ENCODE measurements at places on chromosomes 7 and 10. TPM values are rescaled to one million over a fixed set of nuclear protein-coding genes. Genes with fewer than 3 reads are reported as not detected.

DNA sequence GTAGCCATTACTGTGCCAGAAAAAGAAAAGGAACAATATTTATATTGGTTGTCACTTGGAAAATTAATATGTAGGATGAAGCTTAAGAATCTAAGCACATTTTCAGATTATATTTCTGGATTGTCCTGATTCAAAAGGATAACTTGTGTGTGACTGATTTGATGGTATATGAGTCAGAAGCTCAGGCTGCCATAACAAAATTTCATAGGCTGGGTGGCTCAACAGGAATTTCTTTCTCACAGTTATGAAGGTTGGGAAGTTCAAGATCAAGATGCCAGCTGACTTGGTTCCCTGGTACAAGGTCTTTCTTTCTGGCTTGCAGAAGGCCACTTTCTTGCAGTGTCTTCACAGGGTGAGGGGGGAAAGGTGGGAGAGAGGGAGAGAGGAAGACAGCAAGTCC lies 108.5 kb downstream of the ST7 start:
- no peak for DNase-seq

The PDLIM1 gene
- total RNA-seq: 109 TPM

DNA sequence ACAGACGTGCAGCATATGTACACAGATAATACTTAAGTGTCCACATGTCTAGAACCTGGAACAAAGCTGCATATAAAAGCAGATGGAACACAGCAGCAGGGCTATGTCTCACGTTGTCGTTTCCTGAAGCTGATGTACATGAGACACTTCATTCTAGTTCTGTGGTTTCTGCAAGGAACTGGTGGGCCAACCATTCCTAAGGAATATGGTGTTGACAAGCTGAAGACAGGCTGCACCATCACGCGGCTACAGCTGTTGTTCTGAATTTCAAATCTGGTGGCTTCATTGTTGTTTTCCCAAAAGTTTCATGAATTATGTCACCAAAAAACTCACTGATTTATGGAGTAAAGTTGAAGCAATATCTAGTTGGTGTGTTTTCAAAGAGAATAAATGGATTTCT lies 33.7 kb downstream of the PRKAG2 start:
- no peak for DNase-seq

The MRLN gene
- total RNA-seq: not detected

The AKR1E2 gene
- 11.1 TPM for total RNA-seq

The SCART1 gene
- 12.1 TPM for total RNA-seq

DNA sequence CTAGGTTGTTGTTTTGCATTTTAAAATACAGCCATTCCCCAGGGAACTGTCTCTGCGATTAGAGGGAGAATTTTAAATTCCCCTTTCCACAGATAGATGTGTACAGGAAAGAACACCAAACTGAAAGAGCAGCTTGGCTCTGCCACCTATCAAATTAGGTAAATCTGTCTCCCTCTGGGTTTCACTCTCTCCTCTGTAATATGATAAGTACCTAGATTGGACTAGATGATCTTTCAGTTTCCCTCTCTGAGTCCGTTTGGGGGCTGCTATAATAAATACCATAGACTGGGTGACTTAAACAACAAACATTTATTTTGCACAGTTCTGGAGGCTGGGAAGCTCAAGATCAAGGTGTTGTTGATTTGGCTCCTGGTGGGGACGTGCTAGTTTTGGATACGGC lies 186.0 kb downstream of the KIF20B start:
- DNase-seq: no peak

The SFTPA1 gene
- not detected for total RNA-seq

The INHBA gene
- 44.8 TPM for total RNA-seq

DNA sequence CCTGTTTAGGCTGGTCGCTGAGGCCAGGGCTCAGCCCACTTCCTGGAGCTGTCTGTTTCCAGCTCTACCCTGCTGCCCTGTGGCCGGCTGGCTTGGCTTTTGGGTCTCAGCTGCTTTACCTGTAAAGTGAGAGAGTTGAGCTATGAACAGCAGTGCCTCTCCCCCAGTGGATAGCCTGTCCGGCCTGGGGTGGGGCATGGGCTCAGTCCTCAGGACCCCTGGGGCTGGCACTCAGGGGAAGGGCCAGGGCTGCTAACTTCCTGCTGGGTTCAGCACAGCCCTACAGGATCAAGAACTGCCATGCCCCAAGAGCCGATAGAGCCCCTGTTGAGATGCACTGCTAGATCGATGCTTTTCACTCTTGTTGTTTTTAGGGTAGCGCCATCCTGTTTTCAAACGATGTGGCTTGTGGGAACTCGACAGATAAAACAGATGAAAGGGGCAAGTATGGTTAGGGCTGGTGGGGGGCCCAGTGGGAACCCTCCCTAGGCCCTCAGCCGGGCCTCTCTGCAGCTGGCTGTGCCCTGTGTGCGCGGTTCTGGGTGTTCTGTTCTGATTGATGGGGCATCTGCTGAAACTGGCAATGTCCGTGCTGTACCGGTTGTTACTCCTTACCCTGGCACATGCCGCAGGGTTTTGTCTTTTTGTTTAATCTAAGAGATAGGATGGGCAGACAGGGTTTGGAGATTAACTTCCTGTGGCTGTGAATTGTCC lies 10.0 kb upstream of the SFRP5 start:
- DNase-seq: no peak

DNA sequence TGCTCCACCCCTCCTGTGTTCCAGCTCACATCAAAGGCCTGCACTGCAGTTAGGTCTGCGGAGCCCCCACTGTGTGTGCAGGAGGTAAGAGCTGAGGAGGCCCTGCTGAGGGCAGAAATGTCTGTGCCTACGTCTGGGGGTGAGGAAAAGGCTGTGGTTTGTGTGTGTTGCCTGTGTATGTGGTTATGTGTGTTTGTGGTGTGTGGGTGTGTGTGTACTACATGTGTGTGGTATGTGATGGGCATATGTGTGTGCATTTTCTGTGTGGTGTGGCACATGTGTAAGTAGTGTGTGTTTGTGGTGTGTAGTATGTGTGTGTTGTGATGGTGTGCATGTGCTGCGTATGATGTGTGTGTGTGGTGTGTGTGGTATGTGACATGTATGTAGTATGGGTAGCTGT lies 36.2 kb downstream of the ANXA8 start:
- no peak for DNase-seq

GRCh38 chr7:27031289-27032172 lies 64.3 kb downstream of the HOXA1 start:
- DNase-seq: no peak

DNA sequence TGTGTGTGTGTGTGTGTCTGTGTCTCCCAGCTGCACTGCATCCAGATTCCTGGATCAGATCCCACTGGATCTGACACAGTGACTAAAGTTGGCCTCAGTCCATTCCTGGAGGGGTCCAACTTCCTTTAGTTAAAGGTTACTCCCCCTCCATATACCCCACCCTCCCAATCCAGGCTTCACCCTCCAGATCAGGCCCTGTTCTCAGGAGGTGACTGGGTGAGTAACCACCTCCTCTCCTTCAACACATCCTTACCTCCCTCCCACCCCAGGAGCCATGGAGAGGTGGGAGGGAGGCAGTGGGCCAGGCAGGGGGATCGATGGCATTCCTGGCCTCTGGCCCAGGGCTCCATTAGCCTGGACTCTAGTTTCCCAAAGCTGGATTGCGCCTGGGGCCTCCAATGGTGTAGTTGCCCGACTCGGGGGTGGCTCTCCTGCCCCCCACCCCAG lies 11.3 kb downstream of the KCNIP2 start:
- no peak for DNase-seq
